GM23248 (cell line): ENCODE measurements at places on chromosomes 2 and 18. TPM values are rescaled to one million over a fixed set of nuclear protein-coding genes. Genes with fewer than 3 reads are reported as not detected.

MRPL33 gene
- 24.2 and 70.8 TPM in 2 replicates for total RNA-seq

MC4R gene
- 0.32 TPM in 1 of 2 replicates, not detected in the other for total RNA-seq

TEKT4 gene
- total RNA-seq, result not detected in 2 replicates

CIDEA gene
- not detected in 2 replicates for total RNA-seq

RUFY4 gene
- total RNA-seq, result not detected in 2 replicates

TFPI gene
- total RNA-seq, result 31.5 and 48.7 TPM in 2 replicates

WNT6 gene
- total RNA-seq, result not detected in 2 replicates

GREB1 gene
- total RNA-seq, result not detected in 2 replicates

SGPP2 gene
- not detected in 2 replicates for total RNA-seq

CCDC142 gene
- total RNA-seq, result 5.1 and 12.8 TPM in 2 replicates

B3GNT7 gene
- total RNA-seq, result under 0.01 TPM in 1 of 2 replicates, not detected in the other

TNFRSF11A gene
- 0.22 TPM in 1 of 2 replicates, not detected in the other for total RNA-seq

APCDD1 gene
- not detected in 2 replicates for total RNA-seq

CENPA gene
- total RNA-seq, result 5.7 and 8.1 TPM in 2 replicates

AFG3L2 gene
- 40.6 and 52.2 TPM in 2 replicates for total RNA-seq
